ENCODE measurements at places on chromosomes 13 and 19. TPM values are rescaled to one million over a fixed set of nuclear protein-coding genes. Genes with fewer than 3 reads are reported as not detected.
A peak's percentile ranks its signal among the peaks of the same experiment; 100 is the strongest.

DNA sequence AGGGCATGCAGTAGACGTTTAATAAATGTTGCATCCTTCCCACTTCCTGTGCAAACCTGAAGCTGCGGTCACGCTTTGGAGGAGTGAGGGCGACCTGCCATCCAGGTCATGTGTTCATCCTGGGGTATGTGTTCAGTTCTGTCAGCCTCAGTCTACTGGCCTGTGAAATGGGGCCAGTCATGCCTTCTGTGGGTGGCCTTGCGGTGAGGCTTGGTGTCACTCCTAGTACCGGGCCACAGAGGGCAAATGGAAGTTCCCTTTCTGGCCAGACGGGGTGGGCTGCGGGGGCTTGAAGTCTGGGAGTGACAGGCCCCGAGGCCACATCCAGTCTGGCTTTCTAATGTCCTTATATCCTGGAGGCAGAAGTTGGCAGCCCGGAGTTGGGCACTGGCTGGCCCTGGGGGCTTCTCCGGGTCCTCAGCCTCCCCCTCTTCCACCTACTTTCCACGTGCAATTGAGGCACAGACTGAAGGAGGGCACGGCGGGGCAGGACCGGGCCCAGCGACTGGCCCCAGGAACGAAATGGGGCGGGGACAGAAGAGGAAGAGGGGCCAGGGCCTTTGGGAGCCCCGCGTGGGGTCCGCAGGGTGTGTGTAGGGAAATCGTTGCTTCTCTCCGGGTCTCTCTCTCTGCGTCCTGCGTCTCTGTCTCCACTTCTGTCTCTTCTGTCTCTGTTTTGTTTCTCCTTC lies 11.1 kb downstream of the PDE4A start:
- DNase-seq = no peak

GRCh38 chr13:40503966-40504591 lies 162.4 kb downstream of the FOXO1 start:
- DNase-seq = no peak

DNA sequence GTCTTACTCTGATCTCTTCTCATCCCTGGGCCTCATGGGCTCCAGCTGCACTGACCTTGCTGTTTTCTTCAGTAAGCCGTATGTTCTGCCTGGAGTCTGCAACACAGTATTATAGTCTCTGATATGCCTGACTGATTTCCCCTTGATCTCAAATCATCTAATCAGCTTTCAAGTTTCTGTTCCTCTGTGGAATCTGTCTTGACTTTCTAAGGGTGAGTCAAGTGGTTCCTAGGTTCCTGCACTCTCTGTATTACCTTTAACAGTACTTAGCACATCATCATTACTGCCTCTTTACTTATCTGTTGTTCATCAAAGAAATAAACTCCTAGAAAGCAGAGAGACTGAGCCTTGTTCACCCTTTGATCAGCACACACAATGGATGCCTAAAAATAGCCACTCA lies 350.7 kb downstream of the LMO7 start:
- DNase-seq = no peak

DNA sequence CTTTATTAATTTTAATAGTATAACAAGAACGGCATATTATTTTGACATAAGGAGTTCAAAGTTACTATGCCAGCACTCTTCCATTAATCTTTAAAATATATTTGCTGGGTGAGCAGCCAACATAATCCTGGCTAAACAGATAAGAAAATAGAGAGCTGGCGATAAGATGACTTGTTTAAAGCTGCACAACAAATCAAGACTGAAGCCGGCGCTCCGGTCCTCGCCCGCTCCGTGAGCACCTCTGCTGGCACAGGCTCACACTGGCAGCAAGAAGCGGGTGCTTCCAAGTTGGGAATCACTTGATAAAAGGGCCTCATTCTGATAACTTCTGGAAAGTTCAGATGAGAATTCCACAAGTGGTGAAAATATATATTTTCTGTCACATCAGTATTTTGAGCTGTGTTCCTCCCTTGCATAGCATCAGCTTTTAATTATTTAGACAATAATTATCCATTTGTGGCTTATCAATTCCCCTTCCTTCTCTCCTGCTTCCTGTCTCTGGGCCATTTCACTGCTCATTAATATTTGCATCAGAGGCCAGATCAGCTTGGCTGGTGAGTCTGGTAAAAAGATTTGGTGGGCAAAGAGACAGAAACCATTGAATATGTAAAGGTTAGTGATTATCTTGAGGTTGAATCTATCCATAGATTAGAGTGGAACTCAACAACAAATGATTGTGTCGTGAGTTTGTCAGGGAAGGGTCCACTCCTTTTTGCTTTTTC lies 205.3 kb downstream of the MZT1 start:
- no peak for DNase-seq

GRCh38 chr19:29478578-29479565 lies 46.9 kb upstream of the VSTM2B start:
- DNase-seq = peak; percentile 72

- DNase-seq = no peak
Measured at GRCh38 chr13:95058680-95059079, 242.6 kb downstream of the ABCC4 start.

- DNase-seq = peak; percentile 82
Measured at GRCh38 chr19:44207126-44207803, 5.1 kb upstream of the ZNF227 start.

DNA sequence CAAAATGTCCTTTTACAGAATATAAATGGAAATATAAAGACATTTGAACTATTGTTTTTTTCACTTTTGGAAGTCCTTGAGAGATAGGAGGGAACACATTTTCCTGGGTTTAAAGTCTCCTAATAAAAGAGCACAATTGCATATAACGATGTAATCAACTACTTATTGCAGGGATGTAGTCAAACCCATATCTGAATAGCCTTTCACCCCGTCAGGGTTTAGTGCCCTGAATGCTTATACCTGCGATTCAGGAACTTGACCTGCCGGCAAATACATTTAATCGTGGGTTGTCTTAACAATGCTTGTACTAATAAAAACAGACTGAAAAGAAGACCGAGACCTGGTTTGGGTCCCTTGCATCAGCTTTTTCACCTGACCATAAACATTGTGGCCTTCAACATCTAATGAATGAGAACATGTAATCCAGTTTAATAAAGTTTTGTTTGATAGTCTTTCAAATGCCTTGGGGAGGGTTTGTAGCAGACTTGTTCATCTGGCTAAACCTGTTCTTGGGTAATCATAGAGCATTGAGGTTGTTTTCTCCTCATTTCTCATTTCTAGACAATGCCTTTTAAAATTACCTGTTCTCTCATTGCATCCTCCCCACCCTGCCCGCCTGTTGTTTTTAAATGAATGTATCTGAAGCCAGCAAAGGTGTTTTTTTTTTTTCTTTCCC lies 7.0 kb downstream of the KLF5 start:
- DNase-seq = no peak

DNA sequence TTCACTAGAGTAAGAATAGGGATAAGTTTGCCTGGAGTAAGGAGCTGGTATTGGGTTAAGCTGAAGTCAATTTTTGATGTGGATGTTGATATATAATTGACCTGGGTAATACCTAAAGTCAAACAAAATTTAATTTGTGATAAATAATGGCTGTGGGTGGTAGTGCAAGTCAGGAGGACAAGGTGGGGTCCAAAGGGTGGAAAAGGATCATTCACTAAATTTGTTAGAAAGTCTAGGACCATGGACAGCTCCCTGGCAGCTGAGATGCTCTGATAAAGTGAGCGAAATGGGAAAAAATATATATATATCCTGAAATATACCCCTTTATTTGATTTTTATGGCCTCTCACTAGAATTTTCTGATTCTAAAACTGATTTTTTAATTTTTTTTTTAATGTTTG lies 463.5 kb downstream of the GPC6 start:
- DNase-seq = no peak

GRCh38 chr19:41421314-41421713 lies 5.9 kb downstream of the B3GNT8 start:
- no peak for DNase-seq

- no peak for DNase-seq
Measured at GRCh38 chr19:42278452-42279154, 9.6 kb downstream of the CIC start.

DNA sequence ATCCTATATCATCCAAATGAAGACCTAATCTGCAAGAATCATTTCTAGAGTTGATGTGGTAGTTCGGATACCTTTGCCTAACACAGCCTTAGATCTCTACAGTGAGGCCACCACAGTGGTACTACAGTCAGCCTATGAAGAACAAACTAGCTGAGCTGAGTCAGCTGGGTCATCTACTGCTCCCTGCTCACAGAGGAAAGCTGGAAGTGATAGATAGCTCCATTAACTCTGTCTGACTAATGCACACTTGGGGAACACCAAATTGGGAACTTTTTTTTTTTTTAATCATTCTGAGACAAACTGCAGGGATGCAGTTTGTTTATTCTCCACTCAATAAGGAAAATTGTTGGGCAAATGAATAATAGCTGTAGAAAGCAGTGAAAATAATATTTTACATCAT lies 1160.6 kb downstream of the PCDH9 start:
- no peak for DNase-seq

DNA sequence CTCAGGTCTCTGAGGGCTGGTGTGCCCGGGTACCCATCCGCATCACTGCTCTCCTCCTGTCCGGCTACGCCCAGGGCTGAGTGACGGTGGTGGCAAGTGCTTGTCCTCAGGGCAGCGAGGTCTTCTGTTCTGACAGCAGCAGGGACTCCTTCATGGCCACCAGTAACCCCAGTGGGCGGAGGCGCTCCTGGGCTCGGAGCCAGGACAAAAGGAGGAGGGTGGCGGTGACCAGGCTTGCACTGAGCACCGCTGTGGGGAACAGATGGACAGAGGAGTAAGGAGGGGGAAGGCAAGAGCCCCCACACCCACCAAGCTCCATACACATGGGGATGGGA lies 5.8 kb downstream of the CD320 start:
- no peak for DNase-seq

The ARHGEF18 gene
- total RNA-seq = 19.7 TPM

The DCT gene
- 1.3 TPM for total RNA-seq

The KL gene
- 2.9 TPM for total RNA-seq

The DIRAS1 gene
- 16.8 TPM for total RNA-seq

Data from spinal cord (tissue), 10 donors.